ENCODE measurements at places on chromosomes 16 and 17. TPM values are rescaled to one million over a fixed set of nuclear protein-coding genes. Genes with fewer than 3 reads are reported as not detected.

DNA sequence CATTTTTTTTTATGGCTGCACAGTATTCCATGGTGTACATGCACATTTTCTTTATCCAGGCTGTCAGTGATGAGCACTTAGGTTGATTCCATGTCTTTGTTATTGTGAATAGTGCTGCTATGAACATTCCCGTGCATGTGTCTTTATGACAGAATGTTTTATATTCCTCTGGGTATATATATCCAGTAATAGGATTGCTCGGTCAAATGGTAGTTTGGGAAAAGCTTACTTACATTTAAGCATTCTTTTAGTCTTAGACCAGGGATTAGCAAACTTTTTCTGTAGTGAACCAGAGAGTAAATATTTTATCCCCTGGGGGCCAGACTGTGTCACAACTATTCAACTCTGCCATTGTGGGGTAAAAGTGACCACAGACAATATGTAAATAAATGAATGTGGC is 40.2 kb downstream of the MED13 start:
- DNase-seq, result no peak

DNA sequence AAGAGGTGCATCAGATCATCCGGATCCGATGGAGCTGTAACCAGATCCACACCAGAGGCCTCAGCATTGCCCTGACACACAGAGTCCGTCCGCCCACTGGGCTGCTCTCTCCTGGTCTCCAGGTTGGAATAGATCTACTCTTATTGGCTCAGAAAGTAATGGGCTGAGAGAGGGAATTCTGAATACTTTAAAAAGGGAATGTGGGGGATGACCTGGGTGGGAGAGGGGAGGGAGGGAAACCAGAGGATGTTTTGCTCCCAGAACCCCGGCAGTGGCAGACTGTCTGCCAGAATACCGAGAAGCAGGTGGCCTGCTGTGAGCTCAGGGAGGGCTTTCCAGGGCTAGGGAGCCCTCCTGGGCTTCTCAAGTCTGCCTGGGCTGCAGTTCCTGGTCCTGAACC is 126.5 kb downstream of the ENGASE start:
- DNase-seq, result no peak

- no peak for DNase-seq
Observed at GRCh38 chr16:46787909-46788308, 39.8 kb upstream of the MYLK3 start.

DNA sequence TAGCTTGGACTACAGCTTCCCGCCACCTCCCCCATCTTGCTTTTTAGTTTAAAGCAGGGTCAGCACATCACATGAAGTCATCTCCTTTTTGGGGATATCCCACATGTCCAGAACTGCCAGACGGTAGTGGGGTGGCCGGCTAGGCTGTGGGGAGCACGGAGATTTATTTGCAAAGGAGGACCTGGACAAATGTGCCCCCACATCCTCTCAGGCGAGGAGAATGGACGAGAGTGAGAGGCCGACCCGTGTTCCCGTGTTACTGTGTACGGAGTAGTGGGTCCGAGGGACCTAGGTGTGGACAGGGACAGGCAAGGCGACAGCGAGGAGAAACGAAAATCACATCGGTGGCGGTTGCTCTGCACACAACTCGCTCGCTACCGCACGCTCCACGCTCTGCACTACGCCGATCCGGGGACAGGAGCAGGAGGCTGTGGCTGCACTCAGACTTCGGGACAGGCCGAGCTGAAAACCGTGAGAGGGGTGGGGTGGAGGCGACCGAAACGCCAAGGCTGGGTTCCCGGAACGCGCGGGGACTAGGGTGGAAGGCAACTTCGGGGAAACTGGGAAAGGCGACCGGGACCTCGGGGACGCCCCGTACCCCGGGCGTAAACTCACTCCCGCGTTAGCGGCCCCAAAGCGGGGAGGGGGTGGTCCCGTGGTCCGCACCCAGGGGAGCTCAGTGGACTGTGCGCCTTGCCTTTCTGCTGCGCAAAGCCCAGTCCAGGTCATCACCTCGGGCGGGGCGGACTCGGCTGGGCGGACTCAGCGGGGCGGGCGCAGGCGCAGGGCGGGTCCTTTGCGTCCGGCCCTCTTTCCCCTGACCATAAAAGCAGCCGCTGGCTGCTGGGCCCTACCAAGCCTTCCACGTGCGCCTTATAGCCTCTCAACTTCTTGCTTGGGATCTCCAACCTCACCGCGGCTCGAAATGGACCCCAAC is at the start of gene MT1A:
Gene MT1A (plus strand): TSS at position 853 of the 937 bp plus-strand sequence. CDS start 73 bp downstream, at position 926.
- DNase-seq, result peak; percentile 78

The ITGB3 gene
- 5.0 TPM for polyA plus RNA-seq

The KRTAP4-6 gene
- not detected for polyA plus RNA-seq

DNA sequence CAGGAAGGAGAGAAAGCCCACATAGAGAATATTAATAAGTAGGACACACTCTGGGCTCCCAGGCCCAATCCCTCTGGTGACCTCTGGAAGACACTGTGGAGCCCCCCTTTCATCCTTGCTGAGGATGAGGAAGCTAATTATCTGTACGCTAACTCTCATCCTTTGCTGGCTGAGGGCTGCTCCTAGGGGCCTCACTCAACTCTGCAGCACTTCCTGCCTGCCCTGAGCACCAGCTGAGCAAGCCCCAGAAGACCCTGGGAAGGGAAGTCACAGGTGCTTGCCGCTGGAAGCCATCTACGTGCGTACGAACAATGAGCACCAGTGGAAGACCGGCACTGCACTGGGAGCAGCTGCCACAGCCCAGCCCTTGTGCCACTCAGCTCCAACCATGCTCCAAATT is 145.8 kb upstream of the CDH5 start:
- no peak for DNase-seq

The HOXB6 gene
- 0.57 TPM for polyA plus RNA-seq

The PTX4 gene
- not detected for polyA plus RNA-seq

DNA sequence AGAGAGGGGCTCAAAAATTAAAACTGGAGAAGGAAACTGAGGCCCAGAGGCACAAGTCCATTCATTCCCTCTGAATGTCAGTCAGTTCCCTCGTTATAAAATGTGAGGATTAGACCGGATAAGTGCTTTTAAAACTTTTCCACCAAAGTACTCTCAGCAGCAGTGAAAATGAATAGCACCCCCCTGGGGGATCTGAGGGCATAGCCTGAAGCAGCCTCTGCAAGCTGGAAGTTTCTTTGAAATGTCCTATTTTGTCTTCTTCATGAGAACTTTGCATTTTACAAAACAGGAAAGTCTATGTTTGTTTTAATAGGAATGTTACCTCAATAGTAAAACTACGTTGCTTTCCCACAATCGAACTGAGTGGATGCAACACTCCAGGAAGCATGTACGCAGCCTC is 273.0 kb downstream of the CEP112 start:
- DNase-seq, result no peak

- DNase-seq, result no peak
Observed at GRCh38 chr16:74865922-74866598, 91.4 kb upstream of the FA2H start.

The CFAP97D1 gene
- polyA plus RNA-seq, result not detected

GRCh38 chr16:81251871-81252270 is 13.4 kb downstream of the BCO1 start:
- no peak for DNase-seq

GRCh38 chr17:81310949-81311550 is 15.9 kb upstream of the SLC38A10 start:
- DNase-seq, result no peak
